ENCODE measurements at places on chromosomes 1 and 21. TPM values are rescaled to one million over a fixed set of nuclear protein-coding genes. Genes with fewer than 3 reads are reported as not detected.

TOMM40L gene
- 14.1 TPM for total RNA-seq

DNA sequence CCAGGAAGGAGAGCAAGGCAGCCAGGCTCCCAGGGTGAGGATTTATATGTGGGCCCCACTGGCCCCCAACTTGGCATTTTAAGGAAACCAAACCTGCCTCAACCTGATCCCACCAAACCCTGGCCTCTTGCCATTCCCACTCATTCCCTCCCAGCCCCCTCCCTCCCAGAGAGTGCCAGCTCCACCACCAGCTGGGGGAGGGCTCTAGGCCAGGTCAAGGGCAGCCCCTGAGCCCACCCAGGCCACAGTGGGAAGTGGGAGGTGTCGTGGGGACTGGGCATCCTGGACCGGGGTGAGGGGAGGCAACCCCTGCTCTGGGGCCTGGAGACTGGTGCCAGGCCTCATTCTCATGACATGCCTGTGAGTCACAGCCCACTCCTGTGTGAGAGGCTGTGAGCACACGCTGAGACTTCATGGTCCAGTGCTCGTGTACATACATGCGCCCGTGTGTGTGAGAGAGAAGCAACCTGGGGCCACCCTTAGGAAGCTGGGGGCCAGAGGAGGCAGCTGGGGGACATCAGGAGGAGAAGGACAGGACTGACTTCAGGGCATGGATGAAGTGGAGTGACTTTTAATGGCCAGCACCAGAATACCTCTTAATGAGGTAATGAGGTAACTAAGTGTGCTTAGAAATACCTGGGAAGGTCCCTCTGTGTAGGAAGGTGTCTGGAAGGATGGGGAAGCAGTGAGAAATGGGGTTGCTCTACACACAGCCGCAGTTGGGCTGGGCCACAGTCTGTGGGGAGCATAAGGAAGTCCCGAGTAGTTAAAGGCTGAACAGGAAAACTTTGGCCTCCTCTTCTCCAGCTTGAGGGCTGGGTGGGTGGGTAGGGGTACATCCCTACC is at the start of gene S100A2:
S100A2 (minus strand) TSS at position 316 of the 846 bp plus-strand sequence. CDS start 1,967 bp downstream, outside the sequence.
- DNase-seq = no peak

DNA sequence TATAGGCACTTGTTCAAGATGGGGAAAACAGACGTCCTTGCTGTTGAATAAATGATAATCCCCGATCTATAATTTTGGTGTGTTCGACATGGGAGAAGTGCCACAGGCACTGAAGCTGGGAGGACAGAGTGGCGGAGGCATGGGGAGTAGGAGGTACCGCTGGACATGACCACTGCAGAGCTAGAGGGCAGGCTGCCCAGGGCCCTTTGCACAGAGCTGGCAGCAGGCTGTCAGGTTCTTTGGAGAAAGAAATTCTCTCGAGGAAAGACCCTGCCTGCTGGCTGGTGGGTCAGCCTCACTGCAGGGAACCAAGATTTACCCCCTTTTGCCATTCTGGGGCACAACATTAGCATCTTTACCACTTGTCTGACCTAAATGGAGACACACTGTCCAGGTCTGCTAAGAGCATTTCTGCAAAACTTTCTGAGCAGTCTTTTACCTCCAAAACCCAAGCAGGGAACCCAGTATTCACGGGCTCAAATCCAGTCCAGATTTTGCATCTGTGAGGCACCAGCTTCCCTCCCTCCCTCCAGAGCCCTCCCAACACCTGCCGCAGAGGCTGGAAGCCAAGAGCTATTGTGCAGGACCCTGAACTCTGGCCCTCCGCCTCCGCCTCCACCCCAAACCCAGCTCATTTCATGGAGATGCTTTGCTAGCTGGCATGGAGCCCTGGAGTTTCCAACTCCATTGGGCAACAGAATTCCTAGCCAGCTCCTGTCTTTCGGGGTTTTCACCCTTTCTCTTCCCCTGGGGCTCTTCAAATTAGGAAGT is 142.3 kb downstream of the PLXNA2 start:
- DNase-seq = no peak

GRCh38 chr1:111635324-111636009 is 15.9 kb downstream of the RAP1A start:
- DNase-seq = no peak

GRCh38 chr1:234851450-234852438 is 241.8 kb upstream of the IRF2BP2 start:
- no peak for DNase-seq

IL24 gene
- not detected for total RNA-seq

Measured in esophagus muscularis mucosa (tissue), 4 donors.